ENCODE measurements at places on chromosomes 6 and 20.
A peak's percentile ranks its signal among the peaks of the same experiment; 100 is the strongest.

- DNase-seq: no peak
These were observed 26.9 kb upstream of the FANCE start for GRCh38 chr6:35425284-35425683.

DNA sequence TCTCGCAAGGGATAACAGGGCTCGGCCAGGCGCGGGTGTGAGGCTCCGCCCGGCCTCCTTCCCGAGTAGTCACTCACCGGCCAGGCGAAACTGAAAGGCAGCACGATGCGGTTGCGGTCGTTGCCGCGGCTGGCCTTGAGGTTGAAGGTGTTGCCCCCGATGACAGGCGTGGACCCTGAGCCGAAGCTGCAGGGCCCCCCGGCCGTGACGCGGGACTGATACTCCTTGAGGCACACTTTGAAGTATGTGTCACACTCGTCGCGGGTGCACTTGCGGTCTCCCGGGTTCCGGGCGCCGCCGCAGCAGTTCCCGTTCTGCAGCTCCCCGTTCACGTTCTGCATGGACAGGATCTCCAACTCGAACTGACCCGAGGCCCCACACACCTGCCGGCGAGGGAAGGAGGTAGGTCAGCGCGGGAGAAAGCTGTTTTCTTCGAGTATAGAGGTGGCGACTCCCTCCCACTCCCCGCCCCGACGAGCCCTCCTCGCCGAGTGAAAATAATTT is 1.1 kb downstream of the JAG1 start:
- DNase-seq: peak; percentile 55

GRCh38 chr6:3744901-3745470 is 6.5 kb downstream of the PXDC1 start:
- DNase-seq: no peak

DNA sequence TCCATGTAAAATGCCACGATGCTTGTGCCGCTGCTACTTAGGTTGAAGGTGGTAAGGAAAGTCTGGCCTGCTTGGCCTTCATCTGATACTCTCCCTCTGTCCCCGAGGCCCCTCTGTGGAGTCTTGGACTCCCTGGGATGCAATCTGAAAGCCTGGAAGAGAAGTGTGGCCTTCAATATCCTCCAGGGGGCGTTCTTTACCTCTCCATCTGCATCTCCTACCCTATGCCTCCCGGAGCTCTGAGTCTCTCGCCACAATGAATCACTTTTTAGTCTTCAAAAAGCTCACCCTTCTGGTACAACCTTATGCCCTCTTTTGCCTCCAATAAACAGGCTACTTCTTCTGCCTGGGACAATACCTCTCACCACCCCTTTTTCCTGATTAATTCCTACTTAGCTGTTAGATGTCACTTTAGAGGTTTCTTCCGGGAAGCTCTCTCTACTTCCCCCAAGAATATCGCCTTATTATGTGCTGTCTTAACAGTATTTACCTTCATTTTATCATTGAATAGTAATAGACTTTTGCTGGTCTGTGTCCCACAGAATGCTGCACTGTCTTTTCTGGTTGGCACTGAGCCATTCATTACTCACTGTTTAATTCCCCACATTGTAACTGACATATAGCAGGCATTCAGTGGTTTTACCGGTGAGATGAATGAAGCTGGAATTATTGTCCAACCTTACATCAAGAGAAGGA is 13.9 kb upstream of the ATG5 start:
- peak; percentile 37 for DNase-seq

DNA sequence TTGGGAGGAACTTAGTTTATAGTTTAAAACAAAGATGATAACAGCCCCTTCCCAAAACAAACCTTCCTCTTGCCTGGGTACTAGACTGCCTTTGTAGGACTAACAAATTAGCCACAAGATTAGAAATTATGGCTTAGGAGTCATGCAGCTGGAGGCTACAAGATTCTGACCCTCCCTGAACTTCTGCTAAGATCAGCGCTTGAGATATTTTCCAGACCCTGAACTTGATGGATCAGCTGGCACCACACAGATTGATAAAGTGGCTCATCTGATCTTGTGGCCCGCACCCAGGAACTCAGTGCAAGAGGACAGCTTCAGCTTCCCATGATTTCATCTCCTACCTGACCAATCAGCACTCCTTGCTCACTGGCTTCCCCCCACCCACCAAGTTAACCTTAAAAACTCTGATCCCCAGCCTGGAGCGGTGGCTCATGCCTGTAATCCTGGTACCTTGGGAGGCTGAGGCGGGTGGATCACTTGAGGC is 5.9 kb upstream of the SERINC3 start:
- DNase-seq: no peak

- DNase-seq: no peak
These were observed 208.3 kb downstream of the TMEM200A start for GRCh38 chr6:130574146-130574545.

DNA sequence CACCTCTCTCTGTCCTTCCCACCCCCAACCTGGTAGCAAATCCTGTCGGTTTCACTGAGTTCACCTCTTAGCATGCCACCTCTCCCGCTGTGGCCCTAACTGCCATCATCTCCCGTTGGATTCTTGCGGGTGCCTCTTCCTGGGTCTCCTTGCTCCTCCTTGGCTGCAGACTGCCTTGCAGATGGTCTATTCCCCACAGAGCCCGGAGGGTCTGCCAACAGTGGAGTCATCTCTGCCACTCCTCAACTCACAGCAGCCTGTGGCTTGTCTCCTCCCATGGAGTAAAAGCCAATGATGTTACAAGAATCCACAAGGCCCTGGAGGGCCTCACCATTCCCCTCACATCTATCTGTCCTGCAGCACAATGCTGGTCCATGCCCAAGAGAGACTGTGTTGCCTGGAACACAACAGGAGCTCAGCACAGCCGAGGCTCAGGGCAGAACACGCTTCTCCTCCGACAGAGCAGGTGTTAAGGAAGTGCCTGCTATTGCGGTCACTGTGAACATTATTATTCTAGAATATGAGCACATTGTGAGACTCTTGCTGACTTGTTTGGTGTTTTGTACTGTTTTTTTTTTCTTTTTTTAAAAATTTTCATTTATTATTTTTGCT is 241.8 kb upstream of the SULF2 start:
- no peak for DNase-seq

GRCh38 chr20:19288636-19289035 is 76.2 kb downstream of the SLC24A3 start:
- DNase-seq: no peak

DNA sequence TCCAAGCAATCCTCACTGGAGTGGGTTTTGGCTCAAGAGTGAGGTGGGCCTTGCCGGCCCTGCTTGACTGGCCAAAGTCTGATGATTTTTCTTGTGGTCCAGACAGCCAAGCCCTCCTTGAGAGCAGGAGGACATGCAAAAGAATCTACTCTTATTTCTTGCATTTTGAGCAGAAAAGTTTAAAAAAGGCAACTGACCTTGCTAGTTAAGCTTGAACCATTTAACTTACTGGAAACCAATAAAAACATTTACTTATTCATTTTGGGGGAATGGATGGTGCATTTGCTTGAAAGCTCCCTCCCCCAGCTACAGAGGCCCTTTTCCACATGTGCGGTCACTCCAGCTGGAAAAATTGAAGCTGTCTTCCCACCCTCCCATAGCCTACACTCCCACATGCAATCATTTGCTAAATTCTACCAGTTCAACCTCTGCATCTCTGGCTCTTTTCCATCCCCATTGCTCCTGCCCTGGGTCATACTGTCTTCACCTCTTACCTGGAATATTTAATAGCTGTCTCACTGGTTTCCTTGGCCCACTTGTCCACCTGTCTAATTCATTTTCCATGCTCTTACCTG is 527.9 kb downstream of the DHX35 start:
- no peak for DNase-seq

DNA sequence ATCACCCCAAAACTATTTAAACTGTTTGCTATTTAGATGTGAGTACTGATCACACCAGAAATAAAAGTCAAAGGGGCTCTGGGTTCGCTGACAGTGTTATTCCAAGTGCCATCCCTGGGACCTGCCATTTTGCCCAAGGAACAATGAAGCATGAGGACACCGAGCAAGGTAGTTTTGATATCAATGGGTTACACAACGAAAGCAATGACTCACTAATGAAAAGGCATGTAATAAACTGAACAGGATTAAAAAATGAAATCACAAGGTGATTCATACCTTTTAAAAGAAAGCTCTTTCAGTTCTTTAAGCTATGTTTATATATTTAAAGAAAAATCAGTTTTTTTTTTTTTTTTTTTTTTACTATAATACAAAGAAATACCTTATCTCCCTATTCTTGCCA is 102.0 kb downstream of the HS3ST5 start:
- DNase-seq: no peak

- DNase-seq: no peak
These were observed 13.9 kb upstream of the BEND6 start for GRCh38 chr6:56940977-56941376.

GRCh38 chr6:2665146-2666070 is 85.3 kb downstream of the MYLK4 start:
- DNase-seq: no peak

DNA sequence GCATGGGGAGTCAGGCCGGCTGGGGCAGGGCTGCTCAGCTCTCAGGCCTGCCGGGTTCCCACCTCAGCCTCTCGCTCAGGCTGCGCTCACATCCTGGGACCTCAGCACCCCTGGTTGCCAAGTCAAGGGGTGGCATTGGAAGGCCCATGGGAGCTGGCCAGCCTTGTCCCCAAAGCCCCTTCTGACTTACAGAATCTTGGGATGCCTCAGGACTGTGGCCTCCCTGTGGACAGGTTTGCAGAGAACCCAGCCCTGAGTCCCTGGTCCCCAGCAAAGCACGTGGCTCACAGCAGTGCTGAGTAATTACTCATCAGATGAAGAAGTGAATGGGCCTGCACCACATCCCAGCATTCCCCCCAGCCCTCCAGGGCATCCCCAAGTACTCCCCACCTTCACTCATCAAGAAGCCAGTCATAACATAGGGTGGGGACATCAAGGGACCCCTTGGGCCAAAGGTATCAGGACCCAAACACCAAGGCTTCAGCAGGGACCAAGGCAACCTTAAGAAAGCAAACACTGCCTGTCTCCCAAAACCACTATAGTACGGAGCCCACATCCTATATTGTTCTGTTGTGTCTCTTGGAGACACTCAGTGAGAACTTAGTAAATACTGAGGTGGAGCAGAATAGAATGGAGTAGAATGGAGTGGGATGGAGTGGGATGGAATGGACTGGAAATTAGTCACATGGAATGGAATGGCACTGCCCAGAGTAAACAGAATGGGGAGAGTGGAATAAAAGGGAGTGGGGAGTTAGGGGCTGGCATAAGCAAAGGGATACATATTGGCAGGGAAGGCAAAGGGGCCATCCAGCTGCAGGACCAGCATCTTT is 3.6 kb downstream of the PGC start:
- DNase-seq: no peak

DNA sequence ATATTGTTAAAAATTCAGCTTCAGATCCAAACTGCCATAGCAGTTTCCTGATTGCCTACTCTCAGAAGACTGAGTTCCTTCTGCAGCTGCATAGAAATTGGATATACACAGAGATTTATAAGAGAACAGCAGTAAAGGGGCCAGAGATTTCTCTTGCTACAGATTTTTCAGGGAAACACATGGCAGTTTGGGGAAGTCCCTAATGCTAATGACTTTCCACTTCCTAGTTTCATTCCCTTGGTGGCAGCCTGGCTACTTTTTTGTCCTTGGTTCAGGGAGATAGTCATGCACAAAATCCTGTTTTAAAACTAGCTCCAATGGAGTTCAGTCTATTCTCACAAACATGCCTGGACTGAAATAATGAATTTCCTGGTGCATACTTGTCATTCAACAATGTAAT is 125.3 kb upstream of the PLCB4 start:
- no peak for DNase-seq

DNA sequence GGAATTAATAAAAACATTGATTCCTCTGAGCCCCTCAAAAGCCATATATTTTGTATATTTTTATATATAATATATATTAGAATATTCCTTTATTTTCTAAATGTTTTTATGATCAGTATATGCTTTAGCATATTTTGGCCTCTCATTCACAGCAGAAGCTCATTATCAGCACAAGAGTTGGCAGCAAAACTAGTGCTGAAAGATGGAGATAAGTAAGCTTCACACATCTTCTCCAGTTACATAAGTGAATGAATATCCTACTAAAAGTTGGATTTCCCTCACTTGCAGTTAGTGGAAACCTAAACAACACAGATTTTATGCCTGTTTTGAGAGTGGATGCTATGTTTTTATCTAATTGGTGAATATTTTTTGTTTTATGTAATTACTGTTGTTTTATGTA is 1303.8 kb upstream of the ADGRB3 start:
- DNase-seq: no peak

GRCh38 chr6:107318100-107318736 is 141.1 kb downstream of the PDSS2 start:
- peak; percentile 36 for DNase-seq

DNA sequence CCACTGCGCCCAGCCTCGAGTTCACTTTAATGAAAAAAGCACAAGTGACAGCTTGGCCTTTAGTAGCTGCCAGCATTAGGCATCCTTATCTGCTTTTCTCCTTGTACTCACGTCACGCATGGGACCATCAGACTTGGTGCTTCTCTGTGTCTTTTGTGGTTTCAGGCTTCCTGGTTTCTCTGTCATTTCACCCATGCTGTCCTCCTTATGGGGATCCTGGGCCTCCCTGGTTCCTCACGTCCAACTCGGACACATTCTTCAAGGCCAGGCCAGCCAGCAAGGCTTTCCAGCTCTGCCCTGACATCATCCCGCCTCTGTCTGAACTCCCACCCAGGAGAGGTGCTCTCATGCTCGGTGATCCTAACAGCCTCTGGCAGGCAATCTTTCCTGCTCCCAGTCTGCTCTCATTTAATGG is 83.2 kb downstream of the TIAM2 start:
- no peak for DNase-seq

DNA sequence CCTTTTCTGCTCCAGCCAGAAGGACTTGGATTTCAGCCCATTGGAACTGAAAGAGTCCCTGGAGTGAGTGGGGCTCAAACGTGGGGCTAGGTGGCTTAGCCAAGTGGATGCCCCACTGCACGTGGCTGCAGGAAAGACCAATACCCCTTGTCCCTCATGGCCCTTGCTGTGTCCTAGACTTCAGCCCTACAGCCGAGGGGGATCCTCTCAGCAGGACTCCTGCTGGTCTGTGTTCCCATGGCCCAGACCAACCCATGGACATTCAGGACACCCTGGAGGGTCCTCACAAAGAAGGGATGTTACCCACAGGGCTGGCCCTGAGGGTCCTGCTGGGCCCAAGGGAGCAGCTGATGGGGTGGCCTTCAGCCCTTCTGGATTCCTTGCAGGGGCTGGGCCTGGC is 30.0 kb upstream of the PHACTR3 start:
- no peak for DNase-seq

- DNase-seq: no peak
These were observed 29.4 kb upstream of the ASF1A start for GRCh38 chr6:118864341-118865099.

GRCh38 chr20:57382516-57382915 is 8.7 kb upstream of the RBM38 start:
- DNase-seq: no peak

GRCh38 chr6:18293076-18293904 is 29.0 kb upstream of the DEK start:
- DNase-seq: no peak

GRCh38 chr6:136992113-136992512 is 52.7 kb downstream of the IL20RA start:
- DNase-seq: no peak

GRCh38 chr6:12393100-12393499 is 102.9 kb downstream of the EDN1 start:
- DNase-seq: no peak

- DNase-seq: no peak
These were observed 109.3 kb downstream of the GPX5 start for GRCh38 chr6:28634761-28635546.
